ENCODE measurements at places on chromosomes 2 and 18. TPM values are rescaled to one million over a fixed set of nuclear protein-coding genes. Genes with fewer than 3 reads are reported as not detected.

LHCGR gene
- 0.94 TPM for total RNA-seq

ANAPC1 gene
- 40.6 TPM for total RNA-seq

GPR148 gene
- not detected for total RNA-seq

RBM43 gene
- total RNA-seq: 9.8 TPM

ELOA2 gene
- total RNA-seq: not detected

STPG4 gene
- total RNA-seq: 0.42 TPM

DNAJC5G gene
- not detected for total RNA-seq

UGT1A6 gene
- 3.3 TPM for total RNA-seq

GREB1 gene
- 0.94 TPM for total RNA-seq

SAG gene
- total RNA-seq: not detected

FRZB gene
- total RNA-seq: 6.0 TPM

ZAP70 gene
- total RNA-seq: 4.4 TPM

CD8B2 gene
- not detected for total RNA-seq

COLEC11 gene
- total RNA-seq: 13.5 TPM

PROKR1 gene
- total RNA-seq: not detected

MTCL1 gene
- total RNA-seq: 2.0 TPM

CFC1 gene
- total RNA-seq: not detected

HOXD3 gene
- total RNA-seq: 3.2 TPM

SCN9A gene
- total RNA-seq: 6.7 TPM

GLI2 gene
- 1.1 TPM for total RNA-seq

CRYGD gene
- total RNA-seq: not detected

FABP1 gene
- total RNA-seq: not detected

NGEF gene
- not detected for total RNA-seq

FAM237A gene
- not detected for total RNA-seq
